Activated CD4-positive, alpha-beta memory T cell treated with anti-CD3 and anti-CD28 coated beads, Interleukin-2, amount 10 ng/mL, durations not matched to agents 7 days and 5 days (primary cell): ENCODE measurements at places on chromosomes 4 and X.

DNA sequence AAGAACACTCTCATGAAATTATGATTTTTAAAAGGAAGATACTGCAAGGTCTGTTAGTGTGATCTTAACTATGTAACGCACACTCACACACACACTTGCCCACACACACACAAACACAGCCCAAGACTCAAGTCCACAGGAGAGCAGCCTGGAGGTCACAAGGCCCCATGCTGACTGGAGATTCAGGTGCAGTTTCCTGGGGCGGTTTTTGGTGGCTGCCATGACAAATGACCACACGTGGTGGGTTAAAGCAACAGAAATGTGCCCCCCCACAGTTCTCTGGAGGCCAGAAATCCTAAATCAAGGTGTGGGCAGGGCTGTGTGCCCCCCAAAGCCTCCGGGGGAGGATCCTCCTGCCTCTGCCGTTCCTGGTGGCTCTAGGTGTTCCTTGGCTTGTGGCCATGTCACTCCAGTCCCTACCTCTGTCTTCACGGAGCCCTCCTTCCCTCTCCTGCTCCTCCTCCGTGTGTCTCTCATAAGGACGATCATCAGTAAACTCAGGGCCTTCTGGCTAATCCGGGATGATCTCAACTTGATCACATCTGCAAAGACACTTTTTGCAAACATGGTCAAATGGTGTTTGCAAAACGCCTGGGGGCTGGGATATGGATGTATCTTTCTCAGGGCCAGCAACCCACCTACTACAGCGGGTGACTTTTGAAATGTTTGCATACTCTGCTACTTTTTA lies 9.7 kb upstream of the HTRA3 start:
- DNase-seq: no peak

DNA sequence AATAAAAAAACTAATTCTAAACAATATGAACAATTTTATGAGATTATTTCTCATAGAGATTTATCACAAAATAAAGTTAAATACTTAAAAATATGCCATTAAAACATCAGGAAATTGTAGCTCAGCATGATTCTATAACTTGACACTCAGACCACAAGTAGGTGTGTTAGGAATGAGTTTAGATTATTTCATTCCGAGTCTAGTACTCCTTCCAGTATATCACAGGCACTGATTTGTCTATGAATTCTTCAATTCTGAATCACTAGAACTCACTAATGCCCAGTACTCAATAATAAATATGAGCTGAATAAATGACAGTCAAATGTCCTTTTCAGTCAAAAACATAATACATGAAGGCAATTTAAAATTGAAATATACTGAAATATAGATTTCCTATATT lies 22.2 kb downstream of the BOD1L1 start:
- no peak for DNase-seq

- no peak for DNase-seq
Measured at GRCh38 chrX:67353651-67354370, 190.0 kb upstream of the AR start.

- peak; percentile 30 for DNase-seq
Measured at GRCh38 chr4:88008122-88008742, 797 bp downstream of the PKD2 start.

DNA sequence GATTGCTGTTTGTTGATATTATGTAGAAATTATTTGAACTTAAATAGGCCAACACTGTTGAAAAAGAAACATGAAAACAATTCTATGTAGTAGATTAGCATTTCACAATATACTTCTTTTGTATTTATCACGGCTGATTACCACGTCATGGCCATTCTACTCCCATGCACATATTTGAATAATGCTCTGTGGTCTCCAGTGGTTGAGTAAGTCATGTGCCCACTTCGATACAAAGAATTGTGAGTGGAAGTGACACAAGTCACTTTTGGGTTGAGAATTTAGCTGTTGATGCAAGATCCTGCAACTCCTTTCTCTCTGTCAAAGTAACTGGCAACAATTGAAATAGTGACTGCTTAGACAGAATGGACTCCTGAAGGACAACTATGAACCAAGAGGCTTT lies 6.7 kb upstream of the FSTL5 start:
- DNase-seq: no peak

DNA sequence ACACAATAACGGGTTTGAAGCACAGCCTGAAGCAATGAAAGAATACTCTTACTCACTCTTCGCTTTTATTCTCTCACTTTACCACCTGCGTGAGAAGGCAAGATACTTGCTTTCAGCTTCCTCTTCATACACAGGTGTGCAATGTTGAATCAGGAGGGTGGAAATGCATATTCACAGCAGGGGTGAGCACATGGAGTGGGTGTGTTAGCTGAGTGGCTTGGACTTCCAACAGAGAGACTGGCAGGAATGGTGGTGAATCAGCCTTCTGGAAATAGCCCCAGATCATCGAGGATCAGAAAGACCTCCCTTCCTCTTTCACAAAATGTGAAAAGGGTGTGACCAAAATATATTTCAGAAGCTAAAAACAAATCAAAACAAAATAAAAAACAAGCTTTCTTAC lies 521.2 kb downstream of the STIM2 start:
- no peak for DNase-seq

- DNase-seq: no peak
Measured at GRCh38 chr4:671769-672168, 2.3 kb downstream of the ATP5ME start.
